ENCODE measurements at places on chromosomes 2 and 18.

DNA sequence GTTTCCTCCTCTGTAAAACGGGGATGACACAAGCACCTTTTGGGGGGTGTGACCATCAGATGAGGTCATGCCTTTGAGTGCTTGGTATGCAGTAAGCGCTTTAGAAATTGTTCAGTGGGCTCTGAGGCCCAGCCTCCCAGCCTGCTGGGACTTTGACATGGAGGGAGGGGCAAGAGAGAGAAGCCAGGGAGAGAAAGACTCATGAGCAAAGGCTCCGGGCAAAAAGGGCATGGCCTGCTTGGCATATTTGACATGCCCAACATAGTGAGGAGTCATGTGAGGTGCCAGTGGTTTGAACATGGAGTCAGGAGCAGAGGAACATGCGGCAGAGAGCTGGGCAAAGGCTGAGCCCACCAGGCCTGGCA lies 14.0 kb downstream of the TNS1 start:
- no peak for DNase-seq

GRCh38 chr2:127161176-127162136 lies 54.5 kb upstream of the BIN1 start:
- no peak for DNase-seq

DNA sequence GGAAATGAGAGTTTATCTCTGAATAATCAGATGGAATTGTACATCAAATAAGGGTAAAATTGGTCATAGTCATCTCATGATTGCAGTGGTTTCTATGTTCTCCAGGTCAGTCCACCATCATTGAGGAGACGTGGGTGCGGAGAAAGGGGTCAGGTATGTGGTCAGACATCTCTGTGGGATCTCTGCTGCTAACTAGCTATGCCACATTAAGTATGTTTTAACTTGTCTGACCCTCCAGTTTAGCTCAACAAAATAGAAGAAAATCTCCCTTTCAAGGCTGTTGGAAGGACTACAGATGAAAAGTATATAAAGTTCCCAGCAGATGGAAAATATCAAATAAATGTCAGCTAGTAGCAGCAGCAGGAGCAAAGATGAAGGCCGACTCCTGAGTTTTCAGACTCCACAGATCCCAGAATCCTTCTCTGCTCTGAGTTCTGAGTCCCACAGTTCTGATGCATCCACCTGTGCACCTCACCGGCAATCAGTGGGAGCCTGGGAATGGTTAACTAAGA lies 106.6 kb upstream of the CYP1B1 start:
- DNase-seq: no peak

DNA sequence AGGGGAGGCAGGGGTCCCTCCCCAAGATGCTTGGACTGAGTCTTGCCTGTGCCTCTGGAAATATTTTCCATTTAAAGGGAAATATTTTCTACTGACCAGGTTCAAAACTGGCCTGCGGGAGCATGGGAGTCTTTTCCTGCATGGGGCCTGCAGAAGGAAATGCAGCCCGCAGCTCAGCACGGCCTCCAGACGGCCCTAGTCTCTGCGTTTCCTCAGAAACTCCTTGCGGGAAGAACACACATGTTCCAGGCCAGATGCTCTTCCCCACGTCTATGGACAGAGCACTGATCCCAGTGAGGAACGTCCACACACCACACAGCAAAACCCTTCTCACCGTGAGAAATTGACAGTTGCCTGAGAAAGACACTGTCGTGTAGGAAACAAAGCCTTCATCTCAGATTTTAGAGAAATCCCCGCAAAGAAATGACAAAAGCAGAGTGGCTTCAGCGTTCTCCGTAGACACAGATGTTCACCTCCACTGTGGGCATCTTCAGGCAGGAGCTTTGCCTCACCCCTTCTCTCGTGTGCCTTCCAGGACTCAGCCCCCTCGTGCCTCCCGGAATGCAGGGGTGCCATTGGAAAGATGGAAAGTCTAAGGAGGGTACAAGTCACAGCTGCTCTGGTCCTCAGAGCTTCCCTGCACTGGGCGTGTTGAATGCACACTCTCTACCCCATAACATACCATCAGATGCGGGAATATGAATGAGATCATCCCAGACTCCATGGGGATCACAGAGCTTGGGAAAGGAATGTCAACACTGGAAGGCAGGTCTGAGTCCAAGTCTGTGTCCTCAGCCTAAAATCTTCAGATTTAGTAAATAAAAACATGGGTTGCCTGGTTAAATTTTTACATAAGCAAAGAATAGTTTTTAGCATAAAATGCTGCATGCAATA lies 438.7 kb upstream of the SALL3 start:
- DNase-seq: no peak

GRCh38 chr18:10604182-10604581 lies 78.4 kb downstream of the NAPG start:
- no peak for DNase-seq

DNA sequence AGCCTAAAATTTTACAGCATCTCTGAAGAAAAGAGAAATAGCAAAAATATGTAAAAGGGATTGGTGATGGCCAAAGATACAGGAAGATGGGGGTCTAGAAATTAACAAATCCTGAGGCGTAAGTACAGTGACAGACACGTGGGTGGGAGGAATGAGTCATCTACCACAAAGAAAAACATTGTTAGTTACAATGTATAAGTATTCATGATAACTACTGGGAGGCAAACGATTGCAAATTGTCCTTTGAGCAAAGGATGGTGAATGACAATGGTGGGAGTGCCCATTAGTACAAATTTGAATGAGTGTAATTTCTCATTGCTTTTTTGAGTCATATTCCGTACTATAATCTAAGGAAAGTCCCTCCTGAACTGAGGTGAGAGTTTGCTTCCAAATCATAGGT lies 809.0 kb upstream of the FAM98A start:
- no peak for DNase-seq

DNA sequence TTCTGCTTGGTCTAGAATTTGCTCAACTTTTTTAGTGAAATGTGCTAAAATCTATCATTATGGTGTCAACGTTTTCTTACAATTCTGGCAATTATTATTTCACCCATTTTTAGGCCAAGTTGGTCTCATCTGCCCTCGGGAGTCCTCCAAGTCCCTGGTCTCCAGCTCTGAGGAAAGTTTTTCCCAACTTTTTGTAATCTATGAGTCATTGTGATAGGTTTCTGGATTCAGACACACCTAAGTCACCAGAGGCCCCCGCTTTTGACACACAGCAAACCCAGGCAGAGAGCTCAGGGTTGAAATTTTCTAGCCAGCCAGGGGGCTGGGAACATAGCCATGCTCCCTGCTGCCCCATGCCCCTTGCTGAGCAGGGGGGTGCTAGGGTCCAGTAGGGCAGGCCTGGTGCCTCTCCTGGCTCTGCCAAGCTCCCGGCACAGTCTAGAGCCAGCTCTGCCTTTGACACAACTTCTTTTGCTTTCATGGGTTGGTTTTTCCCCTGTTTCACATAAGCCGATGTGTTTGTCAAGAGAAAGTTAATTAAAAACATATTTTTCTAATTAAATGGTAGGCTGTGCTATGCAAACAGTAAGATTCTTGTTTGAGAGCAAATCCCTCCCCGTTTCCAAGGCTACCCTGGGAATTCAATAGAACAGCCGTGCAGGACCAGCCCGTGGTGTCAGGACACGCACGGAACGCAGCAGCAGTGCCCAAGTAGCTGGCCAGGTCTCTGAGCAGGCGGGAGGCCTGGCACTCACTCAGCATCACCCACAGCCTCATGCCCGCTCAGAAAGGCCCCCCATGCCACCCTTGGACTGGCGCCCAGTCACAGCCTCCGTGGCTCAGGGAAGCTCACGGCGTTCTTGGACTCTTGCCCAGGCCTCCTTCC lies 25.5 kb upstream of the SNED1 start:
- no peak for DNase-seq

GRCh38 chr2:207115715-207116364 lies 49.9 kb downstream of the KLF7 start:
- DNase-seq: no peak

GRCh38 chr2:241150660-241151530 lies 628 bp downstream of the PPP1R7 start:
- no peak for DNase-seq

GRCh38 chr2:233976690-233977294 lies 59.6 kb downstream of the TRPM8 start:
- peak; percentile 43 for DNase-seq

DNA sequence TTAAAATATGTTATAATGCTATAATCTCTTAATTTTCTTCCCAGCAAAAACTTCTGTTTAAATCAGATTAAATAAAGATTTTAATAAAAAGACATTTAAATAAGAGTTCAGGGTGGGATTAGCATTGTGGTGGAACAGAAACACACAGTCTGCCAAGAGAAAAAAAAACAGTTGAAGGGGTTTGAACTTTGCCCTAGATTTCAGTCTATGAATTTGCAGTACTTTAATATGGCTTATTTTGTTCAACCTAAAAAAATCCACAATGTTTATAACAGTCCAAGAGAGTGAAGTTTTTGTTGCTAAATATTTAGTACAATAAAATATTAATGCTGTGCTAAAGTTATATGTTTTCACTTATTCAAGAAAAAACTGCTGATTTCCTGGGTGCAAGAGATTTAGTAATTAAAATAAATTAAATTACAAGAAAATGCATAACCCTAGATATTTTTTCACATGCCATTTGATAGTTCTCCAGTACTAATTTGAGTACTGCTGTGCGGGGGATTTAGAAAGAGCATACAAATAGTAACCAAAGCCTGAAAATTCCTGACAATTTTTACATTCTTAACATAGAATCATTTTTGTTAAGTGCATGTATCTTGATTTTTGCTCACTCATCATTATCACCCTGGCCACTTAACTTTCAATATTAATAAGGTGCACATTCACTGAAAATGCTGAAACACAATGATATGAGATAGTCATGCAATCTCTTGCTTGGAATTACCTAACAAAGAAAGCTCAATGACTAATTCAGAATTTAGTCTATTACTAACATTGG lies 52.6 kb downstream of the SLC40A1 start:
- no peak for DNase-seq

DNA sequence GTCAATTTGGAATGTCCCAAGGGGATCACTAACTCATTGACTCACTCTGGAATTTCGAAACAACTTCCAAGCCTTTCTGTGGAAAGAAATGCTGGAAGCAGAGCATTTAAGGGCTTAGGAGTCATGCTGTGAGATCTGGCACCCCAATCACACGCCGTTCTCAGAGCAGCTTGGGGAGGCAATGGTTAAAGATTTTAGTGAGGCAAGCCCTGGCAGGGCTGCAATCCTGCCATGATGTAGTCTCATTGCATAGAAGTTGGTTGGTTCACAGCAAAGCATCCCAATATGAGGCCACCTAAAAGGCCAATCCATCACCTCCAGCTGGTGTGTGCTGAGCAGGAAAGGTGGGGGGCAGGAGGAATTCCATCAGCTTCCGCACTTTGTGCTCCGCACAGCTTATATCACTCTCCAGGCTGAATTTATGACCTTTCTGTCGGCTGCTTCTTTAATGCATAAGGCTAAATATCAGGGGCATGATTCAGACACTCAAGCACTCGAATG lies 1043.9 kb upstream of the POU3F3 start:
- DNase-seq: no peak

DNA sequence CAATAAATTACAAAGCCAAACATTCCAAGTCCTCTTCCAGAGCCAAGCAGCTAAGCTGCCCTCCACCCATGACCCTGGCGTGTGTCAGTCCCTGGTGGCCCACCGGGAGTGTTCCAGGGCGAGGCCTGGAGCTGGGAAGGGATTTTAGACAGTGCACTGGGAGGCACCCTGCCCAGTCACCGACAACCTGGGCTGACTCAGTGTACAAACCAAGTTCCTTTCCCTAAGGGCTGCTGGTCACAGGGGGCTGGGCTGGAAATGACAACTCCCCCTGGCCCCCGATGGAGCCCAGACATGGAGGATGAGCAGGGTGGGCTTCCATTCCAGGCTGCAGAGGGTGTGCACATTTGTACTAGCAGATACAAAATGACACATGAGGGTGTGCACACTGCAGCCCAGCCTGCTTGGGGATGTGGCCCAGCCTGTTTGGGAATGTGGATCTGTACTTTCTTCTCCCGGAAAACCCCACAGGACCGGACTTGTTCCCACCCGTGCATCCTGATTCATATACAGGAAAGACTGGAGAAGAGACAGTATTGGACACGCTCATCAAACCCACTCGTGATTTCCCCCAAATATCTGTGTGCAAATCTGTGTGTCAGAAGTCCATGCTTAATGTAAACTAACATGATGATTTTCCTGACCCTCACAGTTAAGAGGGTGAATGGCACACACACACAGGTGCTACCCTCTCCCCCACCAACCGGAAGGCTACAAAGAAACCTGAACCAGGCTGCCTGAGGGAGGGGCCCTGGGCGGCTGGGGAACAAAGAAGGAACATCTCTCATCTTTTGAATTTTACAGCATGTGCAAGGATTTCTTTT lies 58.9 kb downstream of the NDUFA10 start:
- no peak for DNase-seq

- no peak for DNase-seq
Measured at GRCh38 chr2:88234760-88235159, 64.6 kb downstream of the THNSL2 start.

Data from D341Med (cell line).